ENCODE measurements at places on chromosomes 2 and 18.

- no peak for DNase-seq
These were observed 35.2 kb downstream of the HS1BP3 start for GRCh38 chr2:20615466-20616241.

GRCh38 chr2:240508832-240509545 lies 48.8 kb downstream of the ANKMY1 start:
- DNase-seq, result no peak

- no peak for DNase-seq
These were observed 32.0 kb downstream of the CDH19 start for GRCh38 chr18:66571845-66572244.

DNA sequence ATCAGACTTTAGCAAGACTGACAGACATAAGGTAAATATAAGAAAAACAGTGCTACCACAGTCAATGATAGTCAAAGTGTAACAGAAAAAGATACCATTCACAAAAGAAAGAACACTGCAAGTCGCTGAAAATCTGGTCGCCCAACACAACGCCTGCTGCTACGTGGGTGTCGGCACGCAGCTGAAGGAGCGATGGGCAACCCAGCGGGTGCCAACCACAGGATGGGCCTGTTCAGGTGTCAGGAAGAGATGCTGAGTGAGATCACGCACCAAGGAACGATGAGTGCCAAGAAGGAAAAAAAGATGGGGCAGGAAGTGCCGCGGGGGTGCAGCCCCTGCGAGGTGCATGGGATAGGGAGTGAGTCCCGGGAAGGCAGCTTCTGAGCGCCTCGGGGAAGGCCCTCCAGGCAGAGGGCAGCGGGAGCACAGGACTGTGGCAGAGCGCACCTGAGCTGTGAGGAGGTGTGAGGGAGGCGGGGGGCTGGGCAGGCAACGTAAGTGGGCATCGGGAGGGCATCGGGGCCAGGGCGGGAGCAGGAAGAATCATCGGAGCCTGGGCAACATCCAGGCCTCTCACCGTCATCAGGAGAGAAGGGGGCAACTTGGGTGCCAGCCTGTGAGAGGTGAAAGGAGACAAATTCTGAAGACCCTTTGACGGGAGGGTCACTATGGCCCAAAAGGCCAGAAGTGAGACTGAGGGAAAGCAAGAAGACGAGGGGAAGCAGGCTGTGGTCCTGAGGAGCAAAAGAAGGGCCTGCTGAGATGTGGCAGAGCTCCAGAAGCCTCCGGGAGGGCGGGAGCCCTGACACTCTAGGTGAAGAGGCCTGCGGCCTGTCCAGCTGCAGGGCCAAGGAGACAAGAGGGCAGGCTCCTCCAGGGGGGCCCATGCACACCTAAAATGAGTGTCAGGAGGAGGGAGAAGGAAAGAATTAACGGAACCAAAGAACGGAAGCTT lies 14.8 kb upstream of the MTERF4 start:
- DNase-seq, result no peak

- no peak for DNase-seq
These were observed 151.0 kb downstream of the TPO start for GRCh38 chr2:1563943-1564891.

GRCh38 chr2:217980591-217980990 lies 22.2 kb downstream of the TNS1 start:
- DNase-seq, result no peak

Measured in stimulated activated CD4-positive, alpha-beta T cell treated with anti-CD3 and anti-CD28 coated beads, Interleukin-1b, Interleukin-23, amount 100 ng/mL, for 1 hour (primary cell).